ENCODE measurements at places on chromosomes 6 and 20.

DNA sequence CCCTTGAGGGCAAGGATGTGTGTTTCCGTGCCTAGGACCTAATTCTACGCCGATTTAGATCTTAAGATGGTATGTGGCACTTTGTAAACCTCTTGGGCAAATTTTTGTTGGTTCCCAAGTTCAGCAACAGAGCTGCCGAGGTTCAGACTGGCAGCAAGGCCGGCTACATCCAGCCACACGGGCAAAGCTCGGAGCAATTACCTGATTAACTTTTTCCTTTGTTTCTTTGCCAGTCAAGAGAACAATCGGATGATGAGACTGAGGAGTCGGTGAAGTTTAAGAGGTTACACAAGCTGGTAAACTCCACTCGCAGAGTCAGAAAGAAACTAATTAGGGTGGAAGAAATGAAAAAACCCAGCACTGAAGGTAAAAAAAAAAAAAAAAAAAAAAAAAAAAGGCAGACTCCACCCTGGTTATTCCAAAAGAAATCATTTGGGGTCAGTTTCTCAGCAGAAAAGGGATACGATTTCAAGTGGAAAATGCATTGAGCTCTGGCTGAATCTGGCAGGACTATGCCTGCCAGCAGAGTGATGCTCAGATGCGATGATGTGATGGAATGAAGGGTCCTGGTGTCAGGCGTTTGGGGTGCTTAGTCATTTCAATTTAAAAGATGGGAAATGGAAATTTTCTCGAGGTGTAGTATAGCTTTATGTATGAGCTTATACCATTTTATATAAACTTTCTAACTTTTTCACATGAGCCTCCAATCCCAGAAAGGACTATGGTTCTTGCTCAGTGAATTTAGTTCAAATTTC, 171.6 kb downstream of the SASH1 start:
- DNase-seq = no peak

DNA sequence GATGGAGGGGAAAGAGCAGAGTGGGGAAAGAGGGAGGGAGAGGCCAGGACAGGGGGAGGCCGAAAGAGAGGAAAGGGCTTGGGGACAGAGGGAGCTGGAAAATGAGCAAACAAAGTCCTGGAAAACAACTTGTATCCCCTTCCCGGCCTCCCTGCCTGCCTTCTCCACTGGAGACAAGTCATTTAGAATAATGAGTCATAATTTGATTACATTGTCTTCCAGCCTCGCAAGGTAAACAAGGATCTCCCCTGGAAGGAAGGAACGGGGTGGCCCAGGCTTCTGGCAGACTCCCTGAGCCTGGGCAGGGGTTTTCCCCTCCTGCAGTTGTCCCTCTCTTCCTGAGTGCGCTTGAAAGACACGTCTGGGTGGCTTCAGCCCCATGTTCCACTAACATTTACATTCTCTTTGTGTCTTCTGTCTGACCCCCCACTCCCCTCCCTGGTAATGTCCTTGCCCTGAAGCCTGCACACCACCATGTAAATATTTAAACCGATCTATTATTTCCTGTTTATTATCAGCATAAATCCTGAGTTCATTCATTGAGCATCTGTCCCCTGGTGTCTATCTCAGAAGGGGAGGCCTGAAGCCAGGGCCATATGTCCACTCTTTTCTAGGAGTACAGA, 12.1 kb upstream of the MRPS18A start:
- DNase-seq = no peak

GRCh38 chr6:163413345-163414116, 987 bp upstream of the QKI start:
- peak; percentile 88 for DNase-seq

DNA sequence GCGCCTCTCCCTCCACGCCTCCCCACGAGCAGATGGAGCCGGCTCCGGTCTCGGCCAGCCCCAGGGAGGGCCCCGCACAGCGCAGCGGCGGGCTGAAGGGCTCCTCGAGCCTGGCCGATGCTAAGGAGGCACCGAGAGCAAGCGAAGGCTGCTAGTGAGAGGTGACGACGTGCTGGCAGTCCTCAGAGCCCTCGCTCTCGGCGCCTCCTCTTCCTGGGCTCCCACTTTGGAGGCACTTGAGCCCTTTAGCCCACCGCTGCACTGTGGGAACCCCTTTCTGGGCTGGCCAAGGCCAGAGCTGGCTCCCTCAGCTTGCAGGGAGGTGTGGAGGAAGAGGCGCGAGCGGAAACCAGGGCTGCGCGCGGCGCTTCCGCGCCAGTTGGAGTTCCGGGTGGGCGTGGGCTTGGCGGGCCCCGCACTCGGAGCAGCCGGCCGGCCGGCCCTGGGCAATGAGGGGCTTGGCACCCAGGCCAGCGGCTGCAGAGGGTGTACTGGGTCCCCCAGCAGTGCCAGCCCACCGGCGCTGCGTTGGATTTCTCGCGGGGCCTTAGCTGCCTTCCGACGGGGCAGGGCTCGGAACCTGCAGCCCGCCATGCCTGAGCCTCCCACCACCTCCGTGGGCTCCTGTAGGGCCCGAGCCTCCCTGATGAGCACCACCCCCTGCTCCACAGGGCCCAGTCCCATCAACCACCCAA, 2.5 kb upstream of the TMEM14C start:
- DNase-seq = peak; percentile 54

GRCh38 chr6:42001506-42001905, 48.8 kb upstream of the TAF8 start:
- no peak for DNase-seq

GRCh38 chr6:47165918-47166317, 123.8 kb upstream of the ADGRF1 start:
- no peak for DNase-seq

DNA sequence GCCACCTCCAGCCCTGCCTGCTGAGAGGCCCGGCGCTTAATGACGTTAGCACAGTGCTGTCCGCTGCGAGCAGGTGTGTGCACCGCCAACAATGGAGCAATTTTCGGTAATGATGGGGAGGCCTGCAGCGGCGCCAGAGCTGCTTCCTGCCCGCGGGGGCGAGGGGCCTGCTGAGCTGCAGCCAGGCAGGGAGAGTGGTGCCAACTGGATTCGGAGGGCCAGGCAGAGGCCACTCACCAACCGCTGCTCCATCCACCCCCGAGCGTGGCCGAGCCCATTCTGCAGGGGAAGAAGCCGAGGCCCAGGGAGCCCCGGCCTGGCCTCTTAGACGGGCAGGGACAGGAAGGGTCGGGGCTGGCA, 9.6 kb downstream of the HRH3 start:
- DNase-seq = no peak

GRCh38 chr6:76810286-76810685, 653.0 kb downstream of the HTR1B start:
- no peak for DNase-seq

- DNase-seq = no peak
Measured at GRCh38 chr6:39956936-39957335, 22.7 kb upstream of the MOCS1 start.

DNA sequence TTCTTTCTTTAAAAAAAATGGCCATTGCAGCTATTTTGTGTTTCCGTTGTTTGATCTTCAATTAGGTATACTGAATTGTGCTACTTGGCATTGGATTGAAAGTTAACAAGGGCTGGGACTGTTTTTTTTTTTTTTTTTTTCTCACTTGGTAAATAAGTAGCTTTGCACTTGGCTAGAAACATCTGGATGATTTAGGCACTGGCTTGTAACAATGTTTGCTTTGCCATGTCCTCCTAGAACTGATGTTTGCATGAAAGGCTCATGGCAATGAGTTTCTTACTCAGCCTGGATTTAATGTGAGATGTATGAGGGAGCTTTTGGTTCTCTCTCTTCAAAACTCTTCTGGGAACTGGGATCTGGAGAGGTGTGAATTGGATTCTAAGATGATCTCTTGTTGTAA, 414.1 kb downstream of the CDH26 start:
- no peak for DNase-seq

GRCh38 chr6:17584241-17584803, 15.8 kb upstream of the FAM8A1 start:
- peak; percentile 25 for DNase-seq

GRCh38 chr20:47557791-47558190, 56.1 kb downstream of the NCOA3 start:
- DNase-seq = no peak

- DNase-seq = no peak
Measured at GRCh38 chr20:24694157-24694726, 224.8 kb downstream of the SYNDIG1 start.

- DNase-seq = no peak
Measured at GRCh38 chr6:79260772-79261171, 26.3 kb upstream of the HMGN3 start.

DNA sequence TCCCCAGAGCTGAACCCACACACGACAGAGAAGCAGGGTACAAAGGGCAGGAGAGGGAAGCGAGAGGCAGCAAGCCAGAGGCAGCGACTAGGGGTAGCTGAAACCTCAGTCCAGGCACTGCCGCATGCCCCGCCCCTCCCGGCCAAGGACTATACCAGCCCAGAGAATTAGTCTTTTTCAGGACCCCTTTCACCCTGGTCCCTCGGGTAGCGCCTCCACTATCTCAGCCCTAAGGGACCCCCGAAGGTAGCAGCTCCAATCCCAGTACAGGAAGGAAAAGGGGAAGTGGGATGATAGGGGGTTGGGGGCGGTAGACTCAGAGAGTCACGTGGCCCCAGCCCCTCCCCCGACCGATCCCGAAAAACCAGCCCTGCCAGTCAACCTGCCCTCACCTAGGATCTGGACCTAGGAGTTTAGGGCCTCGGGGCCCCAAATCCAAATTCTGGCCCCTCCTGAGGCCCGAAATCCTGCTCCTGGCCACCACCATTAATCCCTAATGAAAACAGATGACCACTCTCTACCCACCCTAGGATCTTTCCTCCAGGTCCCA, 1.3 kb downstream of the RGL2 start:
- DNase-seq = no peak

GRCh38 chr6:34791164-34791700, 651 bp upstream of the BLTP3A start:
- no peak for DNase-seq

GRCh38 chr20:8454137-8454712, 322.2 kb downstream of the PLCB1 start:
- peak; percentile 39 for DNase-seq

DNA sequence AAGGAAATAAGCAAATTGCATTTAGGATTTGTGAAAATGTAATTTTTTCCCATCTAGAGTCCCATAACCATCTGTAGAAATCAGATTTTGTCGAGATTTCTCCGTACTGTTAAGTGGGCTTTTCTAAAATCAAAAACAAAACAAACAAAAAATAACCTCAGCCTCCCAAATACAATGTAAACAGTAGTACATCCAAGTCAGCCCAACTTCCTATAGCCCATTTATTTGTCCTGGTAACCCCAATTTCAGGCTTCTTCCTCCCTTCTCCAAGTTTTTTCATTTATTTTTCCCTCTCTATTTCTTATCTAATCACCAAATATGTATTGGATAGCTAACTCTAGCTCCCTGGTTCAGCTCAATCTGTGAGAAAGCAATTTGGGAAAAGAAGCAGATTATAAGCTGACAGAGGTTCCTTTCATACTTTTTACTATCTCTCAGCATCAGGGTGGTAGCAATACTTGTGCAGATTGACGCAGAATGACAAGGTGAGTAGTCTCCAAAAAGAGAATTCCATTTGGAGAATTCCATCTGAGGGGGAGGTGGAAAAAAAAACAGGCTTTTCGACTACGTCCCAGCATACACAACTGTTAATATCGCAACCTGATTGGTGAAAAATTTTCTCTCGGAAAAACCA, 132.6 kb upstream of the BTN3A2 start:
- DNase-seq = no peak

DNA sequence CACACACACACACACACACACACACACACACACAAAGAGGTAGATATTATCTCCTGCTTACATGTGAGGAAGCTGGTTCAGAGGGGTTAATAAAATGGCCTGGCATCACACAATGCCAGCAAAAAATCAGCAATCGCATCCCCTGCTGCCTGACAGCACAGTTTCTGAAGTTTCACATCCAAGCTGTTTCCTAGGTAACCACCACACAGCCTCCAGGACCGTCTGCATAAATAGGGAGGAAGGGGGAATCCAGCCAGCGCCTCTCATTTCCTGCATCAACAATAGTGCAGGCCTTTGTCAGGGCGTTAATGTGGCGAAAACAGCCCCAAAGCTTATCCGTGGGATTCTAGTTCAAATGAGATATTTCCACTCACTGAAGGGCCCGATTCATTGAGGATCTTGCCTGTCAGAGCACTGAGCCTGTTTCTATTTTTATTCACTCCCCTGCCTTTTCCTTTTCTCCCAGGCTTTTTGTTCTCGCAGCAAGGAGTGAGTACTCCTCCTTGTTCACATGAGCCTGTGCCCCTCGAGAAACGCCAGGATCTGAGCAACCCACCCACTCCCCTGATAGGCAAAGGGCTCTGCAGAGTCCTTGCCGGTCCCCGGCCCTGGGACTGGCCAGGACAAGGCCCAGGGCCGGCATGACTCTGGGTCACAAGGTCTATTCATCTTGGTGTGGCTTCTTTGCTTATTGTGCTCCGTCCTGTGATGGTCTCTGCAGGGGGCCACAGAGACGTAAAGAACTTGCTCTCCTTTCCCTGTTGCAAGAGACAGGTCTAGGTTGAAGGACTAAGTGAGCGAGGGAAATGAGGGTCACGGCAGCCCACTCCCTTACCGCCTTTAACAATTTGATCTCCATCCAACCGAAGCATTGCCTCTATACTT, 32.7 kb downstream of the TUBB2B start:
- DNase-seq = no peak

DNA sequence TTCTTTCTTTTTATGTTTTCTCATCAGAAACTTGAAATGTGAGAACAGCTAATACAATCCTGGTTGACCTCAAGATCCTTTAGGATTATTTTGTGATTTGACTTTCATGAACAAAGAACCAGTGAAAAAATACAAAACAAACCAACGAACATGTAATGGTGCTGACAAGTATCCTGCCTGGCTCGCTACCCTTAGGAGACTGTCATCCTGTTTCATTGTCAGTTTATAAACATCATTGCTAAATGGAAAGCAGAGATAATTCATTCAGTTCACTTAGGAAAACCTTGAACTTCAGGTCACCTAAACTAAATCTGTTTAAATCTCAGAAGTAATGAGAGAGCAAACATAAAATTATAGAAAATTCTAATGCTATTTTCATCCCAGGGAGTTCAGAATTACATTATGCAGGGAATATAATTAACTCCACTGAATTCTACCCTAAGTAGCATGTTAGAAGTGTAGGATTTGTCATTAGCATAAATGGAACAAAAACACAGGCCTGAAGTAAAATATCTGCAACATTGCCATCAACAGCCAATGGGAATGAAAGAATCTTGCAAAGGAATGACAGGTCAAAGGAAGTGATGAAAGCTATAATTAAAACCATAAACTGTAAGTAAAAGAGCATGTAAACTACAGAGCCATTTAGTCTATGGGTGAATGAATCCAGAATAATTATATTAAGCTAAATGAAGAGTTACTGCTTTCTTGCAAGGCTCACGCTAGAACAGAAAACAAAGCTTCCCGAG, 401.2 kb upstream of the MANEA start:
- DNase-seq = no peak

GRCh38 chr6:12993283-12993898, 276.8 kb downstream of the PHACTR1 start:
- DNase-seq = no peak
